H1 (cell line): ENCODE measurements at places on chromosomes 3 and 15. TPM values are rescaled to one million over a fixed set of nuclear protein-coding genes. Genes with fewer than 3 reads are reported as not detected.

- DNase-seq: no peak
These were observed 7.5 kb downstream of the MORF4L1 start for GRCh38 chr15:78880242-78880533.

- no peak for DNase-seq
These were observed 367.0 kb downstream of the TIGIT start for GRCh38 chr3:114660808-114661207.

The OTOL1 gene
- total RNA-seq: not detected in 2 replicates

GRCh38 chr3:188905547-188905946 lies 266.2 kb upstream of the TPRG1 start:
- no peak for DNase-seq

- DNase-seq: no peak
These were observed 85.2 kb downstream of the ZMAT3 start for GRCh38 chr3:178986456-178986855.

DNA sequence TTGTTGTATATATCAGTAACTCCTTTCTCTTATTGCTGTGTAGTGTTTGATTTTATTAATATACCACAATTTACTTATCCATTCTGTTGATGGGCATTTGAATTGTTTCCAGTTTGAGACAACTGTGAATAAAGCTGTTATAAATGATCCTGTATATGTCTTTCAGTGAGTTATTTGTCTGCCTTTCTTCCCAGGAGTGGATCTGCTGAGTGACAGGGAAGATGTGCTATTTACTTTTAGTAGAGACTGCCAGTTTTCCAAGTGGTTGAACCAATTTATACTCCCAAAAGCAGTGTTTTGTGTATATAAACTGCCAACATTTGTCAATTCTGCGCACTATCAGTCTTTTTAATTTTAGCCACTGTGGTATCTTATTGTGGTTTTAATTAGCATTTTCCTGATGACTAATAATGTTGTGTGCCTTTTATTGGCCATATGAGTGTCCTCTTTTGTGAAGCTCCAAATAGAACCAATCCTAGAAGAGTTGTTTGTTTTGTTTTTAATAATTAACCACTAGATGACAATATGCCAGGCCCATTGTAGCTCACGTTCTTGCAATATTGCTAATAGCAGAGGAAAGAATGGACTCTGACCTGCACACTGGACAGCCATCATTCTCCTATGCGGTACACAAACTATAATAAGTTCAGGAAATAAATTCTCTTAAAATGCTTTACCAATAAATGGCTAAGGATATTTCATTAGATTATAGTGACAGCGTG lies 25.3 kb downstream of the TRANK1 start:
- no peak for DNase-seq

DNA sequence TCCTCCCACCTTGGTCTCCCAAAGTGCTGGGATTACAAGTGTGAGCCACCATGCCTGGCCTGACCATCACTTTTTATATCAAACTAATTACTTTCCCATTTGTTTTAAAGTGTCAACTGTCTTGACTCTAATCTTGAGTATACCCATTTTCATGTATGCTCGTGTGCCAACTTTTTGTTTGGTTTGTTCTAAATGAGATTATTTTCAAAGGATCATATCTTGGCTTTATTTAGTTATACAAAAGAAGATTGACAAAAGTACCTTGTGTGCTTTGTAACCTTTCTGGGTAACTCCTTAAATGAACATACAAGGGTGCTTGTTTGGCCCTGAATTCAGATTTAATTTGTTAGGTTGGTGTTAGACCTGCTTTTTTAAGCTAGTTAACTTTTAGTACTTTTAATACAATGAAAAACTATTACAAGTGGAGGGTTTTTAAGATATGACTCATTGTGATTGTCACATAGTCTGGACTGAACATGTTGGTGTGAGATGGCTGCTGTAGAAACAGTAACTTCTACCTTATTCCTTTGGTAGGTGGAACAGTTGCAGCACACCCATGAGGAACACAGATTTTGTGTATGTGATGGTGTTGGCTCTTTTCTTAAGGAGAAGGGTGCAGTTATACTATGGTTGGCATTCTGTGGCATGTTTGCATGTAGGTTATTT lies 10.7 kb downstream of the KIF23 start:
- no peak for DNase-seq

GRCh38 chr3:46966811-46967210 lies 9.7 kb downstream of the CCDC12 start:
- DNase-seq: no peak

DNA sequence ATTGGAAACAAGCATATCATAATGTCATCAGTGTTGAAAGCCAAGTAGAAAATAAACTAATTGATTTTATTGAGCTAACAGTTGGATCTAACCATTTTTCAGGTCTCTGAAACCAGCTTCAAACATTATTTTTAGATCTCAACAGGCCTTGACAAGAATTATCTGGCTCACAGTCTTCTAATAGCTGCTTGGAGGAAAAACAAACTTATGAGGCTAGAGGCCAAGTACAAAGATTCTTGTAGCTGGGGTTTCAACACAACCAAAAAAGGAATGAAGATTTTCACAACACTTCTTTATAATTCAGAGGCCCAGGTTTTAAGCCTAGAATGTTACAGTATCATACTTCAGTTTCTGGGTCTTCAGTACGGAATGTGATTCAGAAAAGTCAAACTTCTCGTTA lies 3.7 kb downstream of the SETMAR start:
- no peak for DNase-seq

The SLC28A2 gene
- not detected in 2 replicates for total RNA-seq

DNA sequence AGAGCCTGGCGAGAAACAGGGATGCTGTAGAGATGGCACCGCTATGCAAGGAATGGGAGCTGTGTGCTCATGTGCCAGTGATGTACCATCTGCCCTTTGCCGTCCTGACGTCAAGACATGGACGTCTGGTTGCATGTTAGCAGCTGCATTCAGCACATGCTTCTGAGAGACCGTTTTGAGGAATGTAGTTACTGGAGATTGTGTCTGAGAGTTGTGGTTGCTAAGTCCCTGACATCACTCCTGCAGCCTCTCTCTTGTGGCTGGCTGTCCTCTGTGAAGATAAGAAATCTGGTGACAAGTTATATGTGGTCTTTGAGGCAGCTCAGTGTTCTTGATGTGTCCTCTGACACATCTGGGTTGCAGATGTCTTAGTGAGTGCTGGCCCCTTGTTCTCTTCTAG lies 165.1 kb downstream of the APBA2 start:
- DNase-seq: no peak

- DNase-seq: no peak
These were observed 988 bp upstream of the CHSY1 start for GRCh38 chr15:101252836-101253235.

The SOX2 gene
- total RNA-seq: 247 and 260 TPM in 2 replicates

DNA sequence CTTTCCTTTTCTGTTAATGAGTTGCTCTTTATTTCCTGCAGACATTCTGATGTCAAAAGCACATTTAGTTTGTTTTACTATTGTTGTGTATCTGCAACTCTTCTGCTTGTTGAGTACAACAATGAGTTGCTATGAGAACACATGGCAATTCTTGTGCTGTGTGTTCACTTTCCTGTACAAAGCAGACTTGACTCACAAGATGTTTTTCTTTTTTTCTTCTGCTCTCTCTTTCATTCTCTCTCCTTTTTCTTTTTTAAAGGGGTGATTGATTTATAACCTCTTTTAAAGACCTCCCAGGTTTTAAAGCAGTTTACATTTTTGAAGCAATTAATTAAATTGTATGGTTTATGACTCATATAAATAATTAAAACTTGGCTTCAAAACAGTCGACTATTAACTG lies 31.6 kb upstream of the ABHD10 start:
- no peak for DNase-seq

DNA sequence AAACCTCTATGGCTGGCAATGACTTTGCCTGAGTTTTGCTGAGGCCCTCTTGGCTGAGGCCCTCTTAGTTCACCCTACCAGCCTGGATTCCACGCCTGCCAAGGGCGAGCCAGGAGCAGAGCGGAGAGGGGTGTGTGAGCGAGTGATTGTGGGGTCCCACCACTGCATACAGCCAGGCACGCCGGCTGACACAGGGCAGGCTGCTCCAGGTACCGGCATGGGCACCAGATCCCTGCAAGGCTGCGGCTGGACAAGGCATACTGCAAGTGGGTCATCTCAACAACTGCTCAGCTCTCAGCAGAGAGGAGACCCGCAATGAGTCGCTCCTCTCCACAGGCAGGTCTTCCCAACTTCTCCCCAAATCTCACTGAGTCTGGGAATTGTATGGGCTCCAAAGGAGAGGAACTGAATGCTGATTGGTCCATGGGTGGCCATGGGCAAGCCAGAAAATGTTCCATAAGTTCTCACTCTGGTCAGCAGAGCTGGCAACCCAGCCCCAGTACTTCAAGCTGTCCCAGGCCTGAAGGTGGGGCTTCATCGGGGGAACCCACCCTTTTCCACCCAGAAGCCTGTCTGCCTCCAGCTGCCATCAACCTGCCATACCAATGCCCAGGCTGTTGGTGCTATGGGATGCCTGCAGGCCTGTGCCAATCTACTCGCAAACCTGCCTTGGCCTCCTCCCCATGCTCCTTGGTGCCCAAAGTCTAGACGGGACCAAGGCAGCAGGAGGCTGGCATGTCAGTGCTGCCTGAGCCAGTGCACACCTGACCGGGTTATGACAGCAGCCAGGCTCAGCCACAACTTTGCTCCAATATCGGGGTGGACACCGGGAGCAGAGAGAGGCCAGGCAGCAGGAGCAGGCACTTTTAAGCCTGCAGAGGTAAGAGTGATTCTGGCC lies 1273.6 kb upstream of the GBE1 start:
- DNase-seq: no peak

The RYR3 gene
- 0.46 and 3.4 TPM in 2 replicates for total RNA-seq

DNA sequence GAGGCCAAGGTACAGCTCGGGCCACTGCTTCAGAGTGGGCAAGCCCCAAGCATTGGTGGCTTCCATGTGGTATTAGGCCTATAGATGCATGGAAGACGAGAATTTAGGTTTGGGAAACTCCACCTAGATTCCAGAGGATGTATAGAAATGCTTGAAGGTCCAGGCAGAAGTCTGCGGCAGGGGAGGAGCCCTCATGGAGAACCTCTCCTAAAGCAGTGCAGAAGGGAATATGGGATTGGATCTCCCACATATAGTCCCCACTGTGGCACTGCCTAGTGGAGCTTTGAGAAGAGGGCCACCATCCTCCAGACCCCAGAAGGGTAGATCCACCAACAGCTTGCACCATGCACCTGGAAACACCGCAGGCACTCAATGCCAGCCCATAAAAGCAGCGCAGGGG lies 48.1 kb upstream of the XXYLT1 start:
- DNase-seq: no peak

DNA sequence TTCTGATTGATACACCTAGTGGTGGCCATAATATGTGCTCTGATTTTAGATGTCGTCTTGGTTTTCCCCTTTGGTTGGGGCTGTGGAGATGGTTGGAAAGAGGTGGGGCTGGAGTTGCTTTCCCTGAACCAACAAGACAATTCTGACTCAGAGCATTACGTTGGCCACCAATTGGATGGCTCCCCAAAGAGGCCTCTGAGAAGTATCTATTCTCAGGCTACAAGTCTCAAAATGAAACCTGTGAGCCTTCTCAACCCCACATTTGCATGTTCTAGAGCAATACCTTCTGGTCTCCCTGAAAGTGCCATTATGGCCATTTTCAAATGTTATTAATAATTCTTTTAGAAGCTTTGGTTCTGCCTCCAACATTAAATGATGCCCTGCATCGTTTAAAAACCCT lies 188.4 kb upstream of the WNT5A start:
- DNase-seq: no peak

The CCDC39 gene
- 0.34 and 0.80 TPM in 2 replicates for total RNA-seq

GRCh38 chr3:44555723-44556122 lies 730 bp downstream of the ZKSCAN7 start:
- DNase-seq: no peak

GRCh38 chr3:128198313-128198712 lies 45.0 kb downstream of the EEFSEC start:
- no peak for DNase-seq

- no peak for DNase-seq
These were observed 131.1 kb upstream of the BFSP2 start for GRCh38 chr3:133268726-133269134.

DNA sequence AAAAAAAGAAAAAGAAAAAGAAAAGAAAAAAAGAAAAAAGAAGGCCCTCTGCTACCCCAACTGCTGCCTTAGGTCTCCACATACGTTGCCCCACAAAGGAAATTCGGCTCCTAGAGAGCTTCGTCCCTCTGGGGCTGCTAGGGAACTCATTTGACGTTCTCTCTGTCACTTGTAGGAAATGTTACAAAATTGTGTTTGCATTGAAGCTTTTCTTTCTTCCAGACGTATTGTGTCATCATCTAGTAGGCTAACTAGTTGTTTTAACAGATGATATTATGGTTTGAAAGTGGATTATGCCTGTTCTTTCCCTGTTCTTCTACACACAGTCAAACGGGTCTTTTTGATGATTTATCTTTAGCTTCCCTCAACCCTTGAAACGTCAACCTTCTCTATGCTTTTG lies 125.3 kb downstream of the BDH1 start:
- no peak for DNase-seq

The DNAH12 gene
- total RNA-seq: not detected in 2 replicates

The FMN1 gene
- 2.9 and 3.7 TPM in 2 replicates for total RNA-seq

DNA sequence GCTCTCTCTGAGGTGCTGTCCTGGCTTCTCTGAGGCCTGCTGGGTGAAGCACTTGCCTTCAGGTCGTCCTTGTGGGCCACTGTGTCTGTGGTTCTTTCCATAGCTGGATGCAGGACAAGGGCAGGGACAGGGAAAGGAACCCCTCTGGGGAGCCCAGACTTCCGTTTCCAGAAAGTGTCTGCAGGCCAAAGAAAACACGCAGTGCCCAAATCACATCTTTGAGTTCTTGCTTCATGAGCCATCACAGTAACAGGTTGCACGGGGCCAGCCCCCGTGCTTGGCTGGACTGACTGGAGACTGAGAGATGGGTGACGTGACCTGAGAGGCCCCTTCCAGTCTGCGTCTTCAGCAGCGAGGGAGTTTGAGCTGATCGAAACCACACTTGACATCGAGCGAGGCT lies 115.8 kb downstream of the GABRG3 start:
- DNase-seq: no peak

The ACKR4 gene
- not detected in 2 replicates for total RNA-seq
